ENCODE measurements at places on chromosomes 11 and 22.

- no peak for DNase-seq
Measured at GRCh38 chr11:3105791-3106735, 48.8 kb upstream of the CARS1 start.

- no peak for DNase-seq
Measured at GRCh38 chr11:62069986-62070919, 53.6 kb upstream of the INCENP start.

DNA sequence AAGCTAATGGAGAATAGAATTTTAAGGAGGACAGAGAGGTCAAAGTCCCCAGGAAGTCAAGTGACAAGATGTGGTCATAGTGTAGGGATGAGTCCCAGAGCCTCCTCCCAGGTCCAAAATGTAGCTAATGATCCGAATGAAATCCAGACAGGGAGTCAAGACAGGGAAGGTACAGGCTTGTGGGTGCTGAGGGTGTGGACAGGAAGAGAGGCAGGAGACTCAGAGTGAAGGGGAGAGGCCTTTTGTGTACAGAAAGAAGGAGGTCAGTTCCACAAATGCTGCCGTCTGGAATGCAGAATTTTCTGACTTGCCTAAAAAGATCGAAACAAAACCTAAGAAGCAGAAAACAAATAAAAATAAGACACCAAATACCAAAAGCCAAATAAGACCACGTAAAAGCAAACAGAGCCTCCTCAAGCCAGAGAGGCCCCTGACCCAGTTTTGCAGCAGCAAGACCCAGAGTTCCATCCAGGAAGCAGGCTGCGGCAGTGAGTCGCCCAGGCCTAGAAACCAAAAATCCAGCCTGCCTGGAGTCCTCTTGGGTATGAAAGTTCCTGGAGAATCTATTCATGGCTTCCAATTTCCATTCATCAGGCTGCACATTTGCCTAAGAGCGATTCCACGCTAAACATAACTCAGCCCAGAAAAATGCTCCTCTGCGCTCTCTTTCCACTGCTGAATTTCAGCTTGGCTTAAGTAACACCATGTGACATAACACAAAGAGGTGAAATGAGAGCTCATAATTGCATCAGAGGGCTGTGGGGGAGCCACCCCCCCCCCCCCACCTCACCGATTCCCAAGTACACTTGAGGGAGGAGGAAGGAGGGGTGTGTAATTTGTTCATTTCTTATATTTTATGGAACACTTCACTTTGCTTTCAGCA lies 71.2 kb downstream of the KIRREL3 start:
- no peak for DNase-seq

GRCh38 chr11:6629892-6630631 lies 10.8 kb upstream of the TPP1 start:
- no peak for DNase-seq

DNA sequence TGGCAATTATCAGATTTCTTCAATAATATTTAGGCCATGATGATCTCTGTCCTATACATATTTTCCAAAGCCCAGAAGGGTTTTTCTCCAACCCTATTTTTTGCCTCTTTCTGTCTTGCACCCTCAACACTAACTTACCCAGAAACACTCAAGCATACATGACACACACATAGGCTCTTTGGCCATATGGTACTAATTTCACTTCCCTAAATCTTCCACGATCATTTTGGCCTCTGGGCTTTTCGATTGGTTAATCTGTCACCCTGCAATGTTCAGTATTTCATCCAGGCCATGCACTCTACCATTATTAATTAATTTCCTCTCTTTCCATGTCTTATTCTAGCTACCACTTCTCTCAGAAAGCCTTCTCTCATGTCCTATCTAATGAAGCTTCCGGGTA lies 59.8 kb downstream of the LUZP2 start:
- DNase-seq = no peak

All from CD4-positive, CD25-positive, alpha-beta regulatory T cell (primary cell).